ENCODE measurements at places on chromosomes 12 and 14.

GRCh38 chr14:74950795-74951442 lies 4.5 kb downstream of the PGF start:
- no peak for DNase-seq

DNA sequence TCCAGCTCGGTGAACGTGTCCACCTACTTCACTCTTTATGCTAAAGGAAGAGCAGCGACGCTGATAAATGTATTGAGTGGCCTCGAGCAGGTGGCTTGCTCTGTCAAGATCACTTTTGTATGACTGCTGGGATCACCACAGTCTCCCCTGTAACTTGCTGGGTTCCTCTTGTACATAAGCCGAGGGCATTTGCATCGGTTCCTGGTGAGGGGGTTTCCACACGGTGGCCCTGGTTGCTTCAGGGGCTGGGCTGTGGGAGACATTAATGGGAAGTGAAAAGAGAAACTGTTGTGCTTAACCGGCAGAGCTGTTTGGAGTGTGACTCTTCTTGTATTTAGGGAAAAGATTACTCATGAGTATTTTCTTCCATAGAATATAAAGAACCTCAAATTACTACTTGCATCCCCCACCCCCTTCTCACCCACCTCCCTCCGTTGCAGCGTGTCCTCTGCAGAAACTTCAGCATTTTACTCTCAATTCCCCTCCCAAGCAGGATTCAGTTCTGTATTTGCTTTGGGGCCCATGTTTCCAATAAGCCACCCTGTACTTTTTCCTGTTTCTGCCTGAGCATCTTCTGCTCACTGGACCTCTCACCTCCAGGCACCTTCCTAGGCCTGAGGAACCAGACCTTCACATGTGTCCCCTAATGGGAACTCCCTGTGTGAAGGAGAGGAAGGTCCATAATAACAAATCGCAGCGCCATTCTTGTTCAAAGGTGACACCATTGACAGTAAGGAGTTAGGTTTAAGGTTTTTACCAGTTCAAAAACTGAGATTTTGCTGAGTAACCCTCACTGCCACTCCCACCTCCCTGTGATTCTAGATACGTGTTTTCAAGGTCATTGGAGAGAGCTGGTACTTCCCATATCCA lies 187.0 kb downstream of the ETV6 start:
- no peak for DNase-seq

GRCh38 chr12:88579601-88580050 lies 645 bp downstream of the KITLG start:
- peak; percentile 42 for DNase-seq

DNA sequence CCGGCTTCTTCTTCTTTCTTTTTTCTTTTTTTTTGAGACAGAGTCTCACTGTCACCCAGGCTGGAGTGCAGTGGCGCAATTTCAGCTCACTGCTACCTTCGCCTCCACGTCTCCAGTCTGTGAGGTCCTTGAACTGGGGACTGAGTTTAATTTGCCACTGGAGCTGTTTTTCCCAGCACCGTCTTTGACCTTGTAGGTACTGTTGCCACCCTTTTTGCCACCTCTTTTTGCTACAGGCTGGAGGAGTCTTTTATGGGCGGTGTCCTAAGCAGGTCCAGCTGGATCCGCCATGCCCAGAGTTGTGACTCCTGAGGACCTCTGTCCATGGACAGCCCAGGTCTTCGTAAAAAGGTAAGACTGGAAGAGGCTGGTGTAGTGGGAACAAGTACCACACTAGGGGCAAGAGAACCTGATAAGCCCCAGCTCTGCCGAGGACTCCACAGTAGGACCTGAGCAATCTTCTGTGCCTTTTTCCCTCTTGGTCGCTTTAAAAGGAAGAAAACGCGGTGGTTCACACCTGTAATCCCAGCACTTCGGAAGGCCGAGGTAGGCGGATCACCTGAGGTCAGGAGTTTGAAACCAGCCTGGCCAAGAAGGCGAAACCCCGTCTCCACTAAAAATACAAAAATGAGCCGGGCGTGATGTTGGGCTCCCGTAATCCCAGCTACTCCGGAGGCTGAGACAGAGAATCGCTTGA lies 946 bp downstream of the RNU4-2 start:
- no peak for DNase-seq

GRCh38 chr12:4140581-4141301 lies 132.8 kb upstream of the CCND2 start:
- DNase-seq, result no peak

GRCh38 chr12:93682846-93683261 lies 5.7 kb downstream of the CRADD start:
- peak; percentile 52 for DNase-seq

DNA sequence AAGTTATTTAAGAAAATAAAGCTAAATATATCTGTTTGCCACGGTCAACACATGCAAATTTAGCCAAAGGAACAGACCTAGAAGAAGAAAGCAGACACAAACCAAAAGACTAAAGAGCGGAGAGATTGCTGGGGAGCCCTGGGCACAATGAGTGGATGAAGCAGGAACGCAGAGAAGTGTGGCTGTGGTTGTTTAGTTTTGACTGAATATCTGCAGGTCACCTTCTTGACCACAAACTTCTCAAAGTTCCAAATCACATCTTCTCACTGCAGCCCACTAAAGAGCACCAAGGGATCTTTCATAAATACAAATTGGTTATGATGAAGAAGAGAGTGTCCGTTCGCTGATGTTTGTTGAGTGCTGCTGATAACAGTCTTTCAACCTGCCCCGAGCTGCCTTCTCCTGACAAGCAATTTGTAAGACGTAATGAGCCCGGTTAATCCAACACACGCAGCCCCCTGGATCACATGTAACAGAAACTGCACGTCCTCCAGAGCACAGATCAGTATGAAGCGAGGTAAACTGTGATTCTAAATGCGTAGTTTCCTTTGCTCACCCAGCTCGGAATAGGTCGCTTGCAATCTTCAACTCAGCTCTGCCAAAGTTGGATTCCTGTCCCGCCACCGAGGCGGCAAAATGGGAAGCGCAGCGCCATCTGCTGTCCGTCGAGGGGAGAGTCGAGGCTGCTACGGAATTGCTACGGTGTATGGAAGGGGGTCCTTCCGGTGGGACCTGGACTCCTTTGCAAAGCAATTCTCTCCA lies 120.8 kb downstream of the GXYLT1 start:
- DNase-seq, result peak; percentile 65

- DNase-seq, result peak; percentile 59
Observed at GRCh38 chr12:115451780-115452736, 768.1 kb upstream of the TBX3 start.

DNA sequence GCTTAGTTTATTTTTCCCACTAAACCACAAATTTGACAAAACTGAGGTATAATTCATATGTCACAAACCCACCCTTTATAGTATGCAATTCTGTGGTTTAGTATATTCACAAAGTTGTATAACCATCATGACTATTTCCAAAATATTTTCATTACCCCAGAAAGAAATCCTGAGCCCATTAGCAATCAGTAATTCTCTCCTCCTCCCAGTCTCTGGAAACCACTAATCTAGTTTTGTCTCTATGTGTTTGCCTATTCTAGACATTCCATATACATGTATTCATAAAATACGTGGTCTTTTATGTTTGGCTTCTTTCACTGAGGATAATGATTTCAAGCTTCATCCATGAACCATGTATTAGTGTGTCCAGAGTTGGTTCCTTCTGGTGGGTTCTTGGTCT lies 267.6 kb downstream of the AEBP2 start:
- no peak for DNase-seq

Measured in left ventricle myocardium inferior (tissue), 1 donor.